ENCODE measurements at places on chromosomes 13 and 19.

GRCh38 chr19:29967623-29968022 is 25.6 kb downstream of the URI1 start:
- peak; percentile 73 for DNase-seq

GRCh38 chr13:109773276-109773675 is 13.1 kb downstream of the IRS2 start:
- no peak for DNase-seq

- no peak for DNase-seq
These were observed 123.3 kb downstream of the AKAP11 start for GRCh38 chr13:42395086-42395821.

DNA sequence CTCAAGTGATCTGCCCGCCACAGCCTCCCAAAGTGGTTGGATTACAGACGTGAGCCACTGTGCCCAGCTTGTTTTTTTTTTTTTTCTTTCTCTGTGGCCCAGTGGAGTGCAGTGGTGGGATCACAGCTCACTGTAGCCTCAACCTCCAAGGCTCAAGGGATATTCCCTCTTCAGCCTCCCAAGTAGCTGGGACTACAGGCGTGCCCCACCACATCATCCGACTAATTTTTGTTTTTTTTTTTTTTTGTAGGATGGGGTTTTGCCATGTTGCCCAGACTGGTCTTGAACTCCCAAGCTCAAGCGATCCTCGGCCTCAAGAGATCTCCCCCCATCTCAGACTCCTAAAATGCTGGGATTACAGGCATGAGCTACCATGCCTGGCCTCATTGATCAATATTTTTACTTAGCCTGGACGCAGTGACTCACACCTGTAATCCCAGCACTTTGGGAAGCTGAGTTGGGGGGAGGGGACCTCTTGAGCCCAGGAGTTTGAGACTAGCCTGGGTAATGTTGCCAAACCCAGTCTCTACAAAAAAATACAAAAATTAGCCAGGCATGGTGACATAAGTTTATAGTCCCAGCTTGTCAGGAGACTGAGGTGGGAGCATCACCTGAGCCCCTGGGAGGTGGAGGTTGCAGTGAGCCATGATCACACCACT is 1.7 kb downstream of the SAE1 start:
- no peak for DNase-seq
